ENCODE measurements at places on chromosomes 3 and 15.
A peak's percentile ranks its signal among the peaks of the same experiment; 100 is the strongest.

DNA sequence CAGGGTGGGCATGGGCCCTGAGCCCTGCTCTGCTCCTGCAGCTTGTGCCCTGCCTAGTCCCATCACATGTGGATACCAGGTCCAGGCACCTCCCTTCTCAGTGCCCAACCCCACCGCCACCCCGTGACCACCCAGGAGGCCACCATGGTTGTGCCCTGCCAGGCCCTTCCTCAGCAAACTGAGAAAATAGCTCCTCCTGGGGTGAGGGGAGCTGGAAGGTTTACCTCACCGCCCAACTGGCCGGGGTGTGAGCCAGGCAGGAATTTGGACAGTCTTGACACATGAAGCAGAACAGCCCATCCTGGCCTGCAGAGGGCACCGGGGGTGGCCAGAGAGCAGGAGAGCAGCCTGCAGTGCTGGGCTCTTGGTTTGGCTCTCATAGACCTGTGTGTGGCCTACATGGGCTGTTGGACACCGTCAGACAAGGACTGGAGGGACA is 11.4 kb upstream of the C3orf22 start:
- DNase-seq: no peak

DNA sequence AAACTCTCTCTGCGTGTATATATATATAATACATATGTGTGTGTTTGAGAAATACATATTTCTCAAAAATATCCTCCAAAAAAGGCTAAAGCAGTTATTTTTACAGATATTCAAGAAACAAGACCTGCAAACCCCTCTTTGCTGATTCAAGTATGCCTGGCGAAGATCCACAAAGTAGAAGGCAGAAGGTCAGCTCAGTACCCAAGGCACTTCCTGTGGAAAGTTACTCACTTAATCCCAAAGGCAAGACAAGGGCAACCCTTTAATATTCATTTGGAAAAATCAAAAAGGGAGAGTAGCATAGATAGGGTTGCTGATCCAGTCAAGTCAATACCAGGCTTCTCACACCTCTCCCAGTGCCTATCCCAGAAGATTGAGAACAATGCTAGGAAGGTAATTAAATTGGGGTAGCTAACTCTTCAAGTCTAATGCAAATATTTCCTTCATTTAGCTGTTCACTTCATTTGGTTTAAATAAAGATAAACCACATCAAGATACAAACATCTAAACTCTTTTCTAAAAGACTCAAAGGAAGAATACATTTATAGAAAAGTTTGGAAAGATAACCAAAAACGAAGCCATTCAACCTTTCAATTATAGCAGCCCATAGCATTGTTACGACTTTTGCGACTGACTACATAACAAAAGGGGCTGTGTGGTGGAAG is 7.2 kb downstream of the COX17 start:
- DNase-seq: no peak

DNA sequence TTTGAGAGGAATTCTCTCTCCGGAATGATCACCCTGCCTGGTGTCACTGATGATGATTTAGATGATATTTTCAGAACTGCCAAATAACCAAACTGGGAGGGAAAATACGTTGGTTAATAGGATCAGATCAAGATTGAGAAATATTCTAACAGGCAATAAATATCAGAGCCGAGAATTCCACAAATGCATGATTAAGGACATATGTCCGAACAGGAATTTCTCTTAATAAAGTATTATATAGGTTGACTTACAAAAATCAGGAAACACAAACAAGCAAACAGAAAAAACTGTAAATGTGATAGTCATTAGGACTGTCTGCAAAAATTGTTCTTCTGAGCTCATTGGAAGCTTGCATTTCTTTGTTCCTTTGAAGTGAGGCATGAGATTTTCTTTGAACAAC is 75.1 kb upstream of the PHLDB2 start:
- no peak for DNase-seq

DNA sequence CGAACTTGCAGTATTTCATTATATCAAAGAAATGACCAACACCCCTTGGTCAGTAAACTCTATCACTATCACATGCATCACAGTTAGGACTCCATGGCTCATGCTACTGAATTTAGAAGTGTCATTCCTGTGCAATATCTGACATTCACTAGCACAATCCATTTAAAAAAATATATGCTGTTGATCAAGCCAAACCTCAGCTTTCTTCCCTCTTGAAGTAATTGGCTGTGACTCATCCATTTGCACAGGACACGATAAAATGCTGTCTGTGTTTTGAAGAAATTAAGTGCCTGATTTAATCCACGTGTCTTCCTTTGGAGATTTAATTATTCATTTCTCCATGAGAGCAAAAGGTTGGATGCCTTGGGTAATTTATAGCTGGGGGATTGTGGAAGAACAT is 38.9 kb downstream of the CPNE4 start:
- no peak for DNase-seq

DNA sequence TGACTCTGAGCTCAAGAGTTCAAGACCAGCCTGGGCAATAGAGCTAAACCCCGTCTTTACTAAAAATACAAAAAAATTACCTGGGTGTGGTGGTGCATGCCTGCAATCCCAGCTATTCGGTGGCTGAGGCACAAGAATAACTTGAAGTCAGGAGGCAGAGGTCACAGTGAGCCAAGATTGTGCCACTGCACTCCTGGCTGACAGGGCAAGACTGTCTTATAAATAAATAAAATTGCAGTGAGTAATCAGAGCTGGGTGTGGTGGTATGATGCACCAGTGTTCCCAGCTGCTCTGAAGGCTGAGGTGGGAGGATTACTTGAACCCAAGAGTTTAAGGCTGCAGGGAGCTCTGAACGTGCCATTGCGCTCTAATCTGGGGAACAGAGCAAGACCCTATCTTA is 55.9 kb upstream of the GCNT3 start:
- DNase-seq: no peak

- no peak for DNase-seq
Measured at GRCh38 chr15:80693682-80694610, 1.2 kb upstream of the ABHD17C start.

DNA sequence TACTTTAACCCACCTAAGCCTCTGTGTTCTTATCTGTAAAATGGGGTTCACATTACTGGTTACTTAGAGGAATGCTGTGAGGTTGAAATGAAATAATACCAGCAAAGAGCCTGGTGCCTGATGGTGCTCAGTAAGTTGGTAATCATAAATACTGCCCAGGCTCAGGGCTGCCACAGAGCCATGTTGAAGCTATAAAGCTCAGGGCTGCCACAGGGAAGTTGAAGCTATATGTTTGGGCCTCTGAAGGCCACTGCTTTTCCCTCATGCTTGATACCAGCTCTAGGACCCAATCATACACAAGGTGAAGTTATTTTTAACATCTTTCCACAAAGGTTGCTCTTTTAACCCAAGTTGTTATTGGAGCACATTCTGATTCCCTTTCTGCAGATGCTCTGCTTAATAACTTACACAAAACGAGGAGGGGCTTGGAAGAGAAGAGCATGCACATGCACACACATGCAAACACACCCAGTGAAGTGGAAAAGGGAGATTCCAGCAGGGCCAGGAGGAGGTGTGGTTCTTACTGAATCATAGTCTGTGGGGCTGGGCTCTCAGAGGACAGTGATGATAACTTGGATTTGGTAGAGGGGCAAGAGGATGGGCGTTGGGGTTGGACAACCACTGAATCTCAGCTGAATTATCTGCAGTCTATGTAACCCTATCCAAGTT is 17.4 kb downstream of the PARP14 start:
- no peak for DNase-seq

- no peak for DNase-seq
Measured at GRCh38 chr15:95883064-95883463, 447.4 kb upstream of the NR2F2 start.

DNA sequence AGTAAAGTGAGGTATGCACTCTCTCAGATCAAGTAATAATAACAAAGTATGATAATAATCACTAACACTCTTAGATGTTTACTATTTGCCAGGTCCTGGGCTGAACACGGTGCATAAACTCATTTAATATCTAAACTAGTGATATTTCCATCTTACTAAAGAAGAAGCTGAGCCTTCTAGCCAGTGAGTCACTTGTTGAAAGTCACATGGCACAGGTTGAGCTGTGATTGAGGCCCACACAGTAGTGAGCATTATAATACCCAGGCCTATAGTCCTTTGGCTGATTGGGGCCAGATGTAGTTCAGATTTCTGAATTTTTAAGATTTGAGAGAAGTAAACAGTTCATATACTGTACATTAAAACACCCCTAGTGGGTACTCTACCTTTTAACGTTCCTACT is 93.2 kb upstream of the CCDC80 start:
- no peak for DNase-seq

DNA sequence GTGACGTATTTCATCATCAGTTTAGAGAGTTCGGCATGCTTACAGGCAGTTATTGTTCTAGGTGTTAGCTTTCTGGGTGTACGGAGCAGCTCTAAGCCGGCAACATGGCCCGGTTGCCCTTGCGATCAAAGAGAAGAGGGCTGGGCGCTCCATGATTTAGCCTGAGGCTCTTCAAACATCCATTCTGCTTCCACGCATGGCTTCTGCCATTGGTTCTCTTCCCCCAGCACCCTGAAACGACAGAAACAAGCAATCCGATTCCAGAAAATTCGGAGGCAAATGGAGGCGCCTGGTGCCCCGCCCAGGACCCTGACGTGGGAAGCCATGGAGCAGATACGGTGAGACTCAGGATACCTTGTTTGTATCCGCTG is 574 bp downstream of the NGRN start:
- DNase-seq: peak; percentile 2

GRCh38 chr3:116001151-116001621 is 377.9 kb downstream of the GAP43 start:
- DNase-seq: no peak

- no peak for DNase-seq
Measured at GRCh38 chr15:31434588-31435260, 108.1 kb downstream of the KLF13 start.

DNA sequence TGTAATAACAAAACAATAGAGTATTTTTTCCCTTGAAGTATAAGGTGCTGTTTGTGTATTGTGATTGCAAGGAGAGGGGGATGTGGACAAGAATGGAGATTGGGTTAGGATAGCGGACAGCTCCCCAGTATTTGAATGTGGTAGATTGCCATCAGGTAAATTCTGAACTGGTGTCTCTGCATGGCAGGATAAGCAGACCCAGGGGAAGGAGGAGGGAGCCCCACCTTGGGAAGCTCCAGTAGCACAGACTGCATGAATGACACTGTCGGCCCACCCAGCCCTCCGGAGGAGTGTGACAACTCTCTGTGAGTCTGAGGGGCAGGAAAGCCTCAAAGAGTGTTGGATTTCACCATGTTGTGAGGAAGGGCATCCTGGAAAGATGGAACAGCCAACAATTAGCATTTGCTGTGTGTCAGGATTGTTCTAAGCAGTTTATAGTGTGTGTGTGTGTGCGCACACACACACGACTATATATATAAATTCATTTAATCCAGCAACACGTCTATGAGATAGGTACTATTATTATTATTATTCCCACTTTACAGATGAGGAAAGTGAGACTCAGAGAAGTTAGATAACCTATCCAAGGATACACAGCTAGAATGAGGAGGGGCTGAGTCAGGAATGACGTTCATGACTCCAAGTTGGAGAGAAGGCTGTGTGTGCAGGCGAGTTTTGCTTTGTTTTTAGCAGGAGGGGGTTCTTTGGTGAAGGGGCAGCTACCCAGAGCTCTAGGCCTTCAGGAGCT is 63.4 kb upstream of the LCTL start:
- DNase-seq: no peak

DNA sequence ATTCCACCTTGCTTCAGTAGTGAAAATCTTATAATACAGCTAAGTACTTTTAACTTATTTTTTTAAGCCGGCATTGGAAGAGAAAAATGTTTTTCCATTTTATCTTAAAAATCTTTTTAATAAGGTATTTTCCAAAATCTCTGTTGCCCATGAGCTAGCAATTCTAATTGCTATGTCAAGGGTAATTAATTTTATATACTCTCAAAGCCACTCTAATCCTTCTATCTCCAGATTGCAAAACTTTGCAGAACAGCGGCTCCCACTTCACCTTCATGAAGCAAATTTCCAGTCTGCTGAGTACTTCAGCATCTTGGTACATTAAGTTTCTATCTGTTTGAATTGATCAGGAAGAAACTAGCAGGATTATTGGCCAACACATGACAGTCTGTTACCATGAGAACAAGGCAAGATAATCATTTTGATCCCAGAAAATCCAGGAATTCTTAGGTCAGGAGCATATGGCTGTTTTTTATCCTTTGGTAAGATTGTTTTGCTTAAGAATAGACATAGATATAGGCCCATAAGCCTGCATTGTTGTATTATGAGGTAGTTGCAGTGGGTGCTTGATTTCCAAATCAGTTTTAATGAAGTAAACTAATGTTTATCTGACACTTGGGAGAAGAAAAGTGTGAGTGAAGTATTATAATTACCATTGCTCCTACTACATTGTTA is 6.0 kb downstream of the TIPARP start:
- DNase-seq: no peak
